ENCODE measurements at places on chromosomes 13 and 19.

GRCh38 chr13:32468502-32469142 is 40.7 kb upstream of the N4BP2L1 start:
- DNase-seq, result no peak

- no peak for DNase-seq
These were observed 12.4 kb downstream of the PRR36 start for GRCh38 chr19:7861619-7862412.

DNA sequence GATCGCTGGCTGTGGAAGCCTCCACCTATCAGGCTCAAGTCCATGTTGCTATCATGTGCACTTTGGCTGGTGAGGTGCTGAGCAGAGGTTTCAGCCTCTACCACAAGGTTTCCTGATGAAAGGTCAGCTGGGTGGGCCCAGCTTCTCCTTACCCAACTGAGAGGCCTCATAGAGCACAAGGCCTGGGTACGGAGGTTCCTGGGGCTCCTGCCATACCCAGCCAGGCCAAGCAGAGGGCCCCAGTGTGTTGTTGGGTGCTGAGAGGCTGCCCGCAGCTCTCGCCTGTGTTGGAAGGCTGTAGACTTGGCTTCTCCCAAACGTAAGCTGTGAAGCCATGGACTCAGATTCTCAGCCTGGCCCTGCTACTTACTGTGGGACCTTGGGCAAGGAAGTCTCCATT is 28.2 kb downstream of the ACTN4 start:
- DNase-seq, result no peak

GRCh38 chr13:90623318-90624011 is 724.0 kb upstream of the MIR17HG start:
- DNase-seq, result no peak

DNA sequence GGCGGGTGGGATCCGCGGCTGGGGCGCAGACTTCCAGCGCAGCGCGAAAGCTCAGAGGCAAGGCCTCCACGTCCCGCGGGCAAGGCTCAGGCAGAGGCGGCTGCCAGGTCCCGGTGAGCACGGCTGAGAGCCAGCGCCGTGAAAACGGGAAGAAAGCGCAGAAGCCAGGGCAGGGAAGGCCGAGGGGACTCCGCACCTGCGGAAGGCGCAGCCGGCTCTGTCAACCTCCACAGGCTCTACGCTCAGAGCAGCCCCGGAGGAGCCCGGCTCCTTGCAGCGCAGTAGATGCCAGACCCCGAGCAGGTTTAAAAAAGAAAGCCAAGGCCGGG is 131.0 kb downstream of the RNF17 start:
- DNase-seq, result no peak

DNA sequence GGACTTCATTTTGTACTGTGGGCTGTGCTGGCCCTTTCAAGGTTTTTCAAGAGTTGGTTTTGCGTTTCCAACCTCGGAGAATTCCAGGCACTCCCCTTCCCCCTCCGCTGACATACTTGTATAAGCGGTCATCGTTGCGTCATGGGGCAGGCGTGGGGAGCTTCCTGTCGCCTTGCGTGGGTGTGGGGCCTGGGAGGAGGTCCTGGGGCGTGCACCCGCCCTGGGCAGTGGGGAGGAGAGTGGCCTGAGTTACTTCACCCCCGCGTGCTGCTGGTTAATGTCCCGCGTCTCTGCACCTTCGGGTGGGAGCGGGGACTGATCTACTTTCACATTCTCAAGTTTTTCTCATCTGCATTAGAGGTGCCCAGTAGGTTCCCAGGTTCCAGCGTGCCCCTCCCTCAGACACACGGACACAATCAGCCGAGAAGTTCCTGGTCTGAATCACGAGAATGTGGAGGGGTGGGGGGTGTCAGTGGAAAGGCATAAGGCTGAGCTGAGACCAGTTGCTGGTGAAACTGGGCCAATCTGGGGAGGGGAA is 4.1 kb downstream of the IER2 start:
- peak; percentile 86 for DNase-seq

- no peak for DNase-seq
These were observed 211.5 kb upstream of the KL start for GRCh38 chr13:32804673-32805230.

DNA sequence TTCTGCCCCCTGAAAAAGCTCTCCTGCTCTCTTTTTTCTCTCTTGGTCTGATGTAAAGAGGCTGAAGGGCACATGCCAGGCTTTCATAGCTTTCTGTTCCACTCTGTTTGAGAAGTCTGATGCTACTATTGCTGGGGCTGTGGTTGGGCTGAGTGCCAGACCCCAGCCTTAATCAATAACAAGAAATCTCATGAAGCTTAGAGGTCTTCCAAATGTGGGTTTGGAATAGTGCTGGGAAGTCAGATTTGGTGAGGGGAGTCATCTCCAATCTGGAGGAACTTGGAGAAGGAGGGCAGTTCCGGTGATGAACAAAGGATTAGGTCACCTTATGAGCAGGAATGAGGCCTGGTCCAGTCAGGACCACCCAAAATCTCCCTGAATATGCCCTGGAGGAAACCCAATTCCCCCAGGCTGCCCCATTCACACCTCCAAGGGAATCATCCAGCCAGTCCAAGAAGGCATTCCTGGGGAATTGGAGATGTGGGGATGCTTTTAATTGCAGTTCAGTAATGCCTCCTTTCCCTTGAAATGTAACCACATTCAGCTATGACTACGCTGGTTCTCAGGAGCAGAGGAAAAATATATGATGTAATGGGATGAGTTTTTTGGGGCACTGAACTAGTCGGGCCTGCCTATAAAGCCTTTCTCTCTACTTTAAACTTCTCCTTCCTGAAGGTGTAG is 102.0 kb downstream of the STARD13 start:
- DNase-seq, result peak; percentile 77

- no peak for DNase-seq
These were observed 473.6 kb downstream of the FOXO1 start for GRCh38 chr13:40192858-40193257.

DNA sequence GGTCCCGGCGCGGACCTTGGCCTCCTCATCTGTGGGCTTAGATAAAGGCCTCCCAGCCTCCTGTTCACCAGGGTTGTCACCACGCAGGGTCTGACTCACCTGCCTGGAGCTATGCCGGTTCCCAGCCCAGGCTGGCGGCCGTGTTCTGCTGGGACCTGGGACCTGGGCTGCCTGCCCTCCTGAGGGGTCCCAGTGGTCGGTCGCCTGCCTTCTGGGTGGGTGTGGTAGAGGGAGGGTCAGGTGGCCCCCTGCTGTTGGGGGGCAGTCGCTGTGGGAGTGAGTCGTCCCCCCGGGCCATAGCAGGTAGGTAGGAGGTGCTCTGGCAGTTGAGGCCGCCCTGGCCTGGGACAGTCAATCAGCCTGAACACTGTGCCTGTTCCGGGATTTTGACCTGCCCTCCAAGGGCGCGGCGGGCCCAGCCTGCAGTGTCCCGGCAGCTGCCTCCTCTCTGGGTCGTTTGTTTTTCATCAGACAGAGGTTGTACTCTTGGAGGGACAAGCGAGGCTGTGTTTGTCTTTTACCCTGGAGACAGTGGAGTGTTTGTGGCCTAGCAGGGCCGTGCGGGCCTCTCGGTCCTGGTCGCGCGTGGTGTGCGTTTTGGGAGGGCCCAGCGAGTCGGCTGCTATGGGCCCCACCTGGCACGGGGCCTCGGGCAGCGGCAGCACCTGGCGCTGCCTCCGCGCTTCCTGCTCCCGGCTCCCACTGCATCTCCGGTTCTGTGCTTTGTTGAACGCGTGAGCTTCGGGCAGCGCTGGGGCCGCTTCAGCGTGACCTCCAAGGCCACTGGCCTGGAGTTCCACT is 2.6 kb downstream of the ADAT3 start:
- DNase-seq, result no peak

DNA sequence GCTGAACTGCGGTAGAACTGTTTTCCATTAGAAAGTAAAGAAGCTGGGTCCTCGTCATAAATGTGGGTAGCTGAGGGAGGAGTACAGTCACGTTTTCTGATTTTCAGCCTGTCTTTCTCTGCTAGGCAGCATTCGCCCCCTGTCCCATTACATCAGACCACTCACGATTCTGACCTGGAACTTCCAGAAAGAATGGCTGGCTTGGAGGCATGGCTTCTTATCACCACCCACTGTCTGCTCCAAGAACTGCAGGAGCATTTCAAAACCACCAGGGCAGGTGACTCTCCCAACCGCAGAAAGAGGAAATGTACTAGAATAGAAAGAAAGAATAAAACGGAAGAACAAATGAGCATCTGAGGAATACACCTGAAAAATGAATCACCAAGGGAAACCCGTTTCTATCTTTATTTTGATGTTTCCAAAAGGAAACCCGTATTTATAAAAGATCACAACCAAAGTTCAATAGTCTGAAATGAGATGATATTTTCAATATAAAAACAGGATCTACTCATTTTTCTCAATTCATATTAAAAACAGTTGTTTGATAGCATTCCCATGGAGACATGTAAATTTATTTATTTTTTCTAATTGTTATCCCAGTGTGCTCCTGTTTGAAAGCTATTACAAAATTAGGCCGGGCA is 22.1 kb upstream of the POMP start:
- DNase-seq, result no peak

- DNase-seq, result no peak
These were observed 22.3 kb upstream of the CEBPA start for GRCh38 chr19:33324628-33325027.

DNA sequence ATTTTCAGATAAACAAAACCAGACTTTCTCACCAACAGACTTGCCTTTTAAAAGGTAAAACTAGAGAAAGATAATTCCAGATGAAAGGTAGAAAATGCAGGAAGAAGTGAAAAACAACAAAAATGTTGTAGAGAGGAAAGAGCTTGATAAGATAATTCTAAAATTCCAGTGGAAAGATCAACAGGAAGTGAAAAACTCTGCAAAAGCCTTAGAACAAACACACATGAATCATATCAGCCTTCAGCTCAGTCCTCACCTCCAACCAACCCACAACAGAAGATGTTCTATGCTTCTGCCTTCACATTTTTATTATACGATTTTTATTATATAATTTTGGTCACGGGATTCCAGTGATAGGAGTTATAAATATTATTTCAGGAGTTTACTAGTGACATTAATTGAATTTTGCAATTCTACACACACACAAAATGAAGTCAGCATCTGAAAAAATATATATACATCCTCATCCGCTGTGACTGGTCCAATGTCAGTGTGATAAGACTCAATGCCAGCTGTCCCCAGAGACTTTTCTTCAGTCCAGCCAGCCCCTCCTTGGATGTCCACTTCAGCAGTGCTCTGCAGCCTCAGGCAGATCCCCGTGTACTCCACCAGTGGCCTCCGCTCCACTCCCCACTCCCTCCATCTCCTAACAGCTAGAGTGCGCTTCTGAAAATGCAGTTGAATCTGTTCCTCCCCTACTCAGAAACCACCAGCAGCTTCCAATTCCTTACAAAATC is 57.9 kb downstream of the GADD45B start:
- DNase-seq, result no peak

DNA sequence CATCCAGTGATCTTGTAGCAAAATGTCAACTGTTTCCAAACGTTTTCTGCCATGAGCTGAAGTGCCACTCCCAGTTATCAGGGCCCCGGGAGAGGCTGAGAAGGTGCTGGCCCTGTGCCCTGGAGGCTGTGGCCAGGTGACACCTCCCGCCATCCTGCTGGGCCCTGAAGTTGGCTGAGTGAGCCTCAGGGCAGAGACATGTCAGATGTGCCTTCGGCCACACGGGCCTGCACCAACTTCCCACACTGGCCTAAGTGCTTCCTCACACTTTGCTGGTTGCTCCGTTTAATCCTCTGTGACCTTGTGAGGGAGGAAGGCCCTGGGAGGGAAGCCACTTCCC is 4.8 kb downstream of the ADPRHL1 start:
- no peak for DNase-seq

DNA sequence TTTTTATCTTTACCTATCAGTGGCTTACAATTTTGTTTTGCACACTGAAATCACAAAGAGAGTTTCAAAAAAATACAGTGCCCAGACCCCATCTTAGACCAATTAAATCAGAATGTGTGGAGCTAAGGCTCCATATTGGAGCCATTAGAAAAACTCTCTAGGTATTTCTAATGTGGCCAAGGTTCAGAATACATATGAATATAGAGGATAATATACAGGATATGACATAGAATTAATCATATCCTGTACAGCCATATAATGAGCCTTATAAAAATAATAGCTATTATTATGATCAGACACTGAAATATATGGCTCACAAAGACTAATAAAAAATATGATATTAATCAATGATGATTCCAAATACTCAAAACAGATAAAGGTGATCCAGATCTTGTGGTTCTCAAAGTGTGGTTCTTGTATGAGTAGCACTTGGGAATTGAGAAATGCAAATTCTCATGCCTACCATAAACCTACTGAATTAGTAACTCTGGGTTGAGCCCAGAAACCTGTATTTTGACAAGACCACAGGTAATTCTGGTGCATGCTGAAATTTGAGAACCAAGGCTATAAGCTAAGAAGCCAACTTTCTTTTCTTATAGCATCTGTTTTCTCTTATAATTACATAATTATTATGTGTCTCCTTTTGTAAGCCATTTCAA is 408.0 kb downstream of the DIAPH3 start:
- no peak for DNase-seq

DNA sequence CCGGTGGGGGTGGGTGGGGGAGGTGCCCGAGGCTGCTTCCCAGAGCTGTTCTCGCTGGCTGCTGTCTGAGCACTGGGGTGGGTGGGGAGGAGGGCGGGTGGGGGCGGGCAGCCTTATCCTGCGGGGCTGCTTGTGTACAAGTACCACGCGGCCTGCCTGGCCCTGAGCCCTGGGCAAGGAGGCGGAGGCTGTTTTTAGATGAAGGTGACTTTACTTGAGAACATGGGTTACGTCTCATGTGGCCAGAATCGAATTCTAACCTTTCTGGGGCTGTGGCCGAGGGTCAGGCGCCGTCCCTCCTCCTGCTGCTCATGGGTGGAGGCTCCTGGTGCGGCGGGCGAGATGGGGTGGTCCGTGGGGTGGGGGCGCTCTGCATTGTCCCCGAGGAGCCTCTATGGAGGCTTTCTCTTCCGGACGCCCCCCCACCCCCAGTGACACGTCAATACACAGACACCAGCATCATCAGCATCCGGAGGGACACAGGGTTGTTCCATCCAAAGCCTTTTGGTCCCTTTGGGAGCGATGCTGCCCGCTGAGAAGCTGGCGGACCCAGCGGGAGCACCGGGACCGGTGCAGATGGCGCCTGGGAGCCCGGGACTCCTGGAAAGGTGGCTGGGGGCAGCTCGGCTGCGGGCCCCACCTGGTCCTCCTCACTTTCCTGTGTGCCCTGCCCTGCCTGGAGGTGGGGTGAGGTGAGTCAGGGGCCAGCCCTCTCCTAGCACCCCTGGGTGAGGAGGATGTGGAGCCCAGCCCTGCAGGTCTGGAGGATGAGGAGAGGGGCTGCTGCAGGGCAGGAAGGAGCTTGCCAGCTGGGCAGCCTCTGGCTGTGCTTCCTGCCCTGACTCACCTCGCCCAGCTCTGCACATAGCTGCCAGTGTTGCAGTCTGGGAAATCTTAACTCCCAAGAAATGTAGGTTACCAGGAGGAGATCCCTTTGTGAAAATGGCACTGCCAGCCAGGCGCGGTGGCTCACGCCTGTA is 3.4 kb downstream of the BSG start:
- no peak for DNase-seq

DNA sequence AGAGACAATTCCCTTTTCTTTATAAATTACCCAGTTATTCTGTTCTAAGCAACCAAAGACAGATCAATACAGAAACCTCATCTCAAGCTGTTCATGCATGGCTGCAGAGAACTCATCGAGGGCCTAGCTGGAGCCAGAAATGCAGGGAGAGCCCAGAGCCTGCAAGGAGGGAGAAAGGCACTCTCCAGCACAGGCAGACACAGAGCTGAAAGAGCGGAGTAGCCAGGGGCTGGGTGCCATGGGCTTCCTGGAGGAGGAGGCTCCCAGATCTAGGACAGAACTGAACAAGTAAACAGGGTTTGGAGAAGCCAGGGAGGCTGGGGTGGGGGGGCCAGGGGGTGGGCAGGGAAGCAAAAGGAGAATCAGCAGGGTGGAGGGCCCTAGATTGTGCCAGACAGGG is 144.2 kb upstream of the ZNF507 start:
- no peak for DNase-seq

- no peak for DNase-seq
These were observed 10.7 kb upstream of the FPR3 start for GRCh38 chr19:51784109-51784785.
